Skin of body (tissue), 3 donors: ENCODE measurements at places on chromosomes 1 and 21. TPM values are rescaled to one million over a fixed set of nuclear protein-coding genes. Genes with fewer than 3 reads are reported as not detected.
A peak's percentile ranks its signal among the peaks of the same experiment; 100 is the strongest.

CFAP126 gene
- not detected for total RNA-seq

DMRTA2 gene
- not detected for total RNA-seq

C1orf74 gene
- 5.9 TPM for total RNA-seq

UBE2U gene
- not detected for total RNA-seq

GRCh38 chr1:165383599-165384405 lies 27.3 kb upstream of the LMX1A start:
- no peak for DNase-seq

- DNase-seq, result no peak
Measured at GRCh38 chr1:14996133-14997050, 157.2 kb upstream of the TMEM51 start.

- DNase-seq, result no peak
Measured at GRCh38 chr1:35112668-35113067, 33.5 kb downstream of the ZMYM1 start.

GRCh38 chr1:210132582-210132981 lies 100.0 kb upstream of the SERTAD4 start:
- DNase-seq, result peak; percentile 7

- DNase-seq, result no peak
Measured at GRCh38 chr21:34362136-34362444, 1.7 kb upstream of the KCNE2 start.

DNA sequence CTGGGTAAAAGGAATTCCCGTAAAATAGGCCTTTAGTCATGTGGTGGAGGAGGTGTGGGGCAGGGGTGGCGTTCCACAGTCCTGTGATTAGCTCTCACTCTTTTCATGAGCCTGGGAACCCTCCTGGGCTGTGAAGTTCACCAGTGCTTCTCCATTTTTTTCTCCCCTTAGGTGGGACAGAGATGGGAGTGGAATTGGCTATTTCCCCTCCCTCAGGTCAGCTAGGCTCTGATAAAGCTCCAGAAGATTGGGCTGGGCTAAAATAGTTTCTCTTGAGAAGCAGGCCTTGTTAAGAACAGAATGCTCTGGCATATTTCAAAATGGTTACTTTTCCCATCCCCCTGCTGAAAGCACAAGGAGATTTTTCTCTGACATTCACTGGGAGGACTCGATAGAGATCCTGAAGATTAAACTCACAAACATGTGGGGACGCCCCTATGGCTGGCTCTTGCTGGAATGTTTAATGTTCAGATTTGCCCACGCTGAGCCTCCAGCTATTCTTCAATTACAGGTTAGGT lies 33.4 kb upstream of the SLC2A1 start:
- no peak for DNase-seq

GRCh38 chr1:87273291-87273690 lies 55.4 kb upstream of the LMO4 start:
- no peak for DNase-seq

DNA sequence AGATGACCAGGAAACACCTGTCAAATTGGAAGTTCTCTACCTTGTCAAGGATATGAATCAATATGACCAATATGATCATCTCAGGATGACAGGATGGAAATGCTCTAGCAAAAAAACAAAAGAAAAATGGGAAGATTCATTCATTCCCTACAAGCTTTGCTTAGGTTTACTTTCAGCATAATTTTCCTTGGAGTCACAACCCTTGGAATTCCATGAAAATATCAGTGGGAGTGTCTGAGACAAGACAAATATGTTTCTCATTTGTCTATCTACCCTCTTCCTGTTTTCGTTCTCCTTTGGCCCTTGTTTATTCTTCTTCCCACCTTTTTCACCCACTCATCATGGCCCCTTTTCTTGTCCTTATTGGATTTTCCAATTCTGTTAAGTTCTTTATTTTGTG lies 50.6 kb downstream of the COLGALT2 start:
- no peak for DNase-seq

GRCh38 chr1:53025034-53025768 lies 36.8 kb upstream of the PODN start:
- no peak for DNase-seq

GRCh38 chr1:11888877-11889208 lies 30.1 kb upstream of the NPPB start:
- no peak for DNase-seq
